CMK (cell line): ENCODE measurements at places on chromosomes 5 and 9.

DNA sequence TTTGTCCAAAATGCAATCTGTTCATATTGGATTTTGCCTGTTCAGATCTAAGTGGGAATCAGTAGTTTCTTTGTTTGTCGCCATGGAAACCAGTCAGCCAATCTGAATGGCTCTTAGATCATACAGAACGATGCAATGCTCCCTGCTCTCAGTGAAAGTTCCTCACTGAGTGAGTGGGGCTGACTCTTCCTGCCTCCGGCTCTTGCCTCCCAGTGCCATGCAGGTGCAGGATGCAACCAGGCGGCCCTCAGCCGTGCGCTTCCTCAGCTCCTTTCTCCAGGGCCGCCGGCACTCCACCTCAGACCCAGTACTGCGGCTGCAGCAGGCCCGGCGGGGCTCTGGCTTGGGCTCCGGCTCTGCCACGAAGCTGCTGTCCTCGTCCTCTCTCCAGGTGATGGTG lies at the start of gene PTPDC1:
TSS of gene PTPDC1 (plus strand) at position 151 of the 400 bp plus-strand sequence. CDS start at position 218, 67 bp downstream.
- no peak for DNase-seq

DNA sequence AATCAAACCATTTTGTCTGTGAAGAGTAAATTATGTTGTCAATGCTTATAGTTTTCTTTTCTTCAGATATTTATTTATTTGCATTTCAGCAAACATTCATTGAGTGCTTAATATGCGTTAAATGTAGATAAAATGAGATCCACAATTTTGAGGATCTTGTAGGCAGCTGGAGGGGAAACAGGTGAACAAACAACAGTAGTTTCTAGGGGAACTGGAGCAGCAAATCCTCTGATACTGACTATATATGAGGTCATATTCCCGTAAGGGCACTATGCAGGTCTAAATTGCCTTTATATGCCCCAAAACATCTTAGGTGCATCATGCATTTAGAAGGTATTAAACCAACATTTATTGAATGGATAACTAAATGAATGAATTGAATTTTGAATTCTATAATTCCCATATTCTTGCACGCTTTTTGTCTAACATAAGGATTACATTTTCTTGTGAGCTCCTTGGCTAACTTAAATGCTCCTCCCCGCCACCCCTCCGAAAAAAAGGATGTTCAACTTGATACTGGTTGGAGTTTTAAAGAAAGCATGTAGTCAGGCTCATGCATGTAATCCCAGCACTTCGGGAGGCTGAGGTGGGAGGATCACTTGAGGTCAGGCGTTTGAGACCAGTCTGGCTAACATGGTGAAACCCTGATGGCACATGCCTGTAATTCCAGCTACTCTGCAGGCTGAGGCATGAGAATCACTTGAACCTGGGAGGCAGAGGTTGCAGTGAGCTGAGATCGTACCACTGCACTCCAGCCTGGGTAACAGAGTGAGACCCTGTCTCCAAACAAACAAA lies 299.8 kb downstream of the TMEM38B start:
- no peak for DNase-seq

GRCh38 chr9:127166651-127167524 lies 44.5 kb upstream of the ANGPTL2 start:
- DNase-seq, result no peak

GRCh38 chr9:75432386-75432785 lies 344.1 kb downstream of the OSTF1 start:
- no peak for DNase-seq

DNA sequence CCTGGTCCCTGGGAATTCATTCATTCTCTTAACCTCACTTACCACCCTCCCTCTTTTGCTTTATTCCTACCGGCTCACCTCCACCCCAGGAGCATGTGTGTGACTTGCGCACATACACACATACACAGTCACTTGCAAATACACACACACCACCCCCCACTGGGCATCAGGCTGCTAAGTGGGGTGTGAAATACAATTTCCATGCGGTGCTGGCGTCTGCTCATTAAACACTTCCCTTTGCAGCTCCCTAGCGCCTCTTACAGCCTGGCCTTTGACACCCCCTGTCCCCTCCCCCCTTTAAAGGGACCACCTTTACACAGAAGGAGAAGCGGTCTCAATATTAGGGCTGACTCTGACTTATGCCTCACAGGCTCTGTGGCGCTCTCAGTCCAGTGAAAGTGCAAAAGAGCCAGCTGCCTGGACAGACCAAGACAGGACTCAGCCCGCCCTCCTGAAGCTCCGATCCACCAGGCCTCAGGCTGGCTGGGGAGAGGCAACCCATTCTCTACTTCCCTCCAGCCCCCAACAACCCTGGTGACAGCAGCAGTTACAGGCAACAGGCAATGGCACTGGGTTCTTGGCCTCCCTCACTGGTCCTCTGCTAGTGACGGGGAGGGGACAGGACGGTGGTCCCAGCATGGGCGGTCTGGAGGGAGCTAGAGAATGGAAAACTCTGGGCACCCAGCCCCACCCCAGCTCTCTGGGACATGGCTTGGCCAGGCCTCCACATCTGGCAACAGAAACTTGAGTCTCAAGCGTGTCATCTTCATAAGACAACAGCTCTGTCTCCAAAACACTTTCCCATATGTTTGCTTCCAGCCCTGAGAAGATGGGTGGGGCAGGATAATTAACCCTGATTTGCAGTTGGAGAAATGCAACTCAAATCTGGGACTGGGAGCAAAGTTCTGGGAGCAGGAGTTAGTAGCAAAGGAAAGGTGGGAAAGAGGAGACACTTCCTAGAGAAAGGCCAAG lies 12.0 kb downstream of the ENHO start:
- no peak for DNase-seq

- no peak for DNase-seq
Observed at GRCh38 chr5:138305797-138306196, 25.8 kb downstream of the CDC25C start.

DNA sequence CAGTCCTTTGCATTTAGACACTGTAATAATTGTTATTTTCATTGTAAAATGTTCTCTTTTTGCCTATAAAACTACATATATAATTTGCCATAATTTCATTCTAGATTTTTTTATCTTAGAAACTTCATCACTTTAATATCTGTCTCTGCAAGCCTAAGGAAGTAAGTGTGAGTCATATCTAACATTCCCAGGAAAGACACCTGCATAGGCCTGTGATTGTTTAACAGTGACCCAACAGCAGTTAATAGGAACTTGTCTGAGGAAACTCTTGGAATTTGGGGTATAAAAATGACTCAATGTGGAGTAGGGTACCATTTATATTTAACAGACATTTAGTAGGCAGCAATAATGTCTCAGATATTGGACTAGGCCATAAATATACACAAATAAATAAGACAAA lies 229.2 kb upstream of the FAM174A start:
- no peak for DNase-seq

DNA sequence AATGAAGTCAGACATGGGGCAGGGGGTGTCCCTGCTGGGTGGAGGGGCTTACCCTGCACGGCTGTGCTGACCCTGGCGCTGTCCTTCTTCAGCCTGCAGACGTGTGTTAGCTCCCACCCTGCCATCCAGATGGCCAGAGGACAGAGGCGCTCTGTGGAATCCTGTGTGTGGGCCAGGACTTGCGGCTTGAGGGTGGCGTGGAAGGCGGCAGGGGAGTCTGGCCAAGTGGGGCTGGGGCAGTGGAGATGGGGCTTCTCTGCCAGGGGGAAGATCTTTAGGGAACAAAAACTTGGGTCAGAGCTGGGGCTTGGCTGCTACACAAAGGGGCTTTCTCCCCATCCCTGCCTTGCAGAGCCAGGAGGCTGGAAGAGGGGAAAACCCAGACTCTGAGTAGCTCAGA lies 46.5 kb upstream of the SYNPO start:
- DNase-seq, result no peak
